ENCODE measurements at places on chromosomes 7 and 10.
A peak's percentile ranks its signal among the peaks of the same experiment; 100 is the strongest.

DNA sequence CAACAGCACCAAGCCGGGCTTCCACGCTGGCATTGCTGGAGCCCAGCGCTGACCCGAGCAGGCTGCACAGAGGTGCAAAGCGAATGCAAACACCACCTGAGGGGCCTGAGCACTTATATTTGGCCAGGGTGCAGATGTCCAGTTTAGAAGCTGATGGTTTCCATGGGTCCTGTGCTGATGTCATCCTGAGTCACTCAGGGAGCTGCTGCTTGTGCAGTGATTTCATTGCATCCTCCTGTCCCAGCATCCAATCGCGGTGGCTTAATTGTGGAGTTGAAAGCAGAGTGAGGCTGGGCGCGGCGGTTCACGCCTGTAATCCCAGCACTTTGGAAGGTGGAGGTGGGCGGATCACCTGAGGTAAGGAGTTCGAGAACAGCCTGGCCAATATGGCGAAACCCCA lies 410.2 kb upstream of the KLF6 start:
- no peak for DNase-seq

DNA sequence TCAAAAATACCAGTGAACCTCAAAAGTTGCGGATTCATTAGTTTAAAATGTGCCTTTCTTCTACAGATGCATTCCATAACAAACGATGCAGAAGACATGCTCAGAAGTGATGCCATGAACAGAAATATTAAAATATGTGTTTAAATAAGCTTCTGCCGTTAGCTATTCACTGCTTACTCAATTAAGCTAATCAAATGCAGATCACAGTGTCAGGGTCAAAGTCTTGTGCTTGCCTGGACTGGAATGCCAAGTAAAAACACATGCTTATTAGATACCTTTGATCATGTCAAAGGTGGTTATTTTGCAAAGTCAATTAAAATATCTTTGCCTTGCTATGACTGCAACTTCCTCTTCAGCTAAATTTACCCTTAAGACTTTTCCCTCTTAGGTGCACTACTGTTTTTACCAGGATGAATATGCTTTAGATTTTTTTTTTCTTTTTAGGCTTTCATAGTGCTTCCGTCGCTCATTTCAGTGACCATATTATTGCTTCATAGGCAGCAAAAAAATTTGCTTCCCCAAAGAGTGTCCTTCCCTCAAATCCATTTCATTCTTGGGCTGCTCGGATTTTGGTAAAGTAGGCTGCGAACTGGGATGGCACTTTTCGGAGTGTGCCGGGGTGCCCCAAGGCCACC lies 905 bp downstream of the ASB13 start:
- no peak for DNase-seq

DNA sequence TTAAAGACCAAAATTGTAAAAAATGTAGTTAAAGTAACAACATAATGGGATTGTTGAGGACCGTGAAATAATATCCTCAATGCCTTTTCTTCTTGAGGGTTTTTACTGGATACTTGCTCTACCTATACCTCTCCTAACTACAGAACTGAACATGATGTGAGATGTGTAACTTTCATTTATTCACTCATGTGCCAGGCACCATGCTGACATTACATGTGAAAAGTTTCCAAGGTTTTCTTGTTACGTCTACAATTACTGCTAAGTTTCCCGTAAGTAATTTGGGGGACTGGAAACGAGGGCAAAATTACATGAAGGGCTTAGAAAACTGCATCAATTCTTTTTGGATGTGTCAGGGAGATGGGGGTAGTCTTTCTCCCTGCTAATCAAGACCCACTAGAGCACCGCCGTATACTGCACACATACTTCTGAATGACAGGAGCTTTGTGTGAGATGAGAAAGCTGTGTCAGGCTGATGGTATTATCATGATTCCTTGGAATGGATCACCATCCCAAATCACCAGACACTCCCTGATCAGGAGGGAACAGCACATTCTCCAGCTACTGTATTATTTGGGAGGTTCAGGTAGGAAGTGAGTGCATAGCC lies 41.8 kb downstream of the PTPRZ1 start:
- DNase-seq: no peak

- DNase-seq: no peak
Measured at GRCh38 chr10:5645944-5646617, 20.3 kb downstream of the ASB13 start.

GRCh38 chr10:47406870-47407691 lies 23.0 kb upstream of the ZNF488 start:
- DNase-seq: no peak

- DNase-seq: peak; percentile 93
Measured at GRCh38 chr7:106425017-106425719, 140.4 kb upstream of the NAMPT start.

GRCh38 chr10:111081595-111081994 lies 4.8 kb downstream of the ADRA2A start:
- DNase-seq: no peak

GRCh38 chr7:128879939-128880746 lies 17.5 kb downstream of the ATP6V1F start:
- DNase-seq: peak; percentile 39

- DNase-seq: no peak
Measured at GRCh38 chr10:5818894-5819293, 5.7 kb upstream of the GDI2 start.

DNA sequence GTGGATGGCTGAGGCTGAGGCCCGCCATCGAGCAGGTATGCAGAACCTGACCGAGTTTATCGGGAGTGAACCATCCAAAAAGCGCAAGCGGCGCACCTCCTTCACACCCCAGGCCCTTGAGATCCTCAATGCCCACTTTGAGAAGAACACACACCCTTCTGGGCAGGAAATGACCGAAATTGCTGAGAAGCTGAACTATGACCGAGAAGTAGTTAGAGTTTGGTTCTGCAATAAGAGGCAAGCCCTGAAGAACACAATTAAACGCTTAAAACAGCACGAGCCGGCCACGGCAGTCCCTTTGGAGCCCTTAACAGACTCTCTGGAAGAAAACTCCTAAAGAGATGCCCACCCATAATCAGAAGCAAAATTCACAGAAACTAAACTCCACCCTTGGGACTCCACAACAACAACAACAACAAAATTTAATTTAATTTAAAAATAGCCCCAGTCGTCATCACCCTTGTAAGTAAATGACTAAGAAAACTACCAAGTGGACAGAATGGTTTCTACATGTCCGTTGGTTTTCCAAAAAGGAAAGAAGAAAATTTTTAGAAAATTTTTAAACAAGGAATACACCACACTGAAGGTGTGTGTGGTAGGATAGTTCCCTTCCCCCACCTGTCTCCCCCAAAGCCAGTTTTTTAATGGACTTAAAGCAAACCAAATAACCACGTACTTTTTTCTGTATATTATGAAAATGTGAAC lies 101.7 kb upstream of the YAE1 start:
- DNase-seq: no peak

GRCh38 chr7:571096-571717 lies 51.6 kb upstream of the PDGFA start:
- DNase-seq: no peak

DNA sequence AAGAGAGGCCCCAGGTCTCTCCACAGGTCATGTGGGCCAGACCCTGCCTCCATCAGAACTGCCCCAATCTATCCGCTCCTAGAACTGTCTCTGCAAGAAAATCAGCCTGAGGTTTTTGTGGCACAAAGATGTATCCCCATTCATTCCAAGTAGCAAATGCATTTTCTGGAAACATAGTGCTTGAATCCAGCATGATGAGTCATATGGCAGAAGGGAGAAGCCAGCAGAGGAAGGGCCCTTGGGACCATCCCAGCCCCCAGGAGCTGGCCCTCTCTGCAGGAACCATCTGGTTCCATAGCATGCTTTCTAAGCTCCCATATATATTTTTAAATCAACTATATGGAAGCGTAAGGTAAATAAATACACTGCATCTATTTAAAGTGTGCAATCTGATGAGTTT lies 563.2 kb downstream of the GALNT17 start:
- no peak for DNase-seq

- DNase-seq: peak; percentile 75
Measured at GRCh38 chr10:6069081-6069931, 7.1 kb upstream of the IL2RA start.

DNA sequence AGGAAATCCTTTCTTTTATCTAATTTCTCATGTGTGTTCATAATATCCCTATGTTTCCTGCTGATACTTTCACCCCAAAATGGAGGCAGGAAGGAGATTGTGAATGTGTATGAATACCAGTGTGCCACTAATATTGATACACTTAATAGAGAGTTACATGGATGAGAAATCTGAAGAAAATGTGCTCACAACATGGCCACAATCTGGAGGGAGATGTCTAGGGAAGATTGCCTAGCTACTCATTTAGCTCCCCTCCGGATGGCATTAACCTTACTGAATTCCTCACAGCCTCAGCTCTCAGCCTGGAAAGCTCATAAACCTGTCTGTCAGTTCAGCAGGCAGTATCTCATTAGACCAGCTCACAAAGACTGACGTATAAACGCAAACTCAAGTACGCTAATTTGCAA lies 23.4 kb upstream of the DMTF1 start:
- DNase-seq: no peak

- no peak for DNase-seq
Measured at GRCh38 chr10:60096761-60097513, 190.6 kb upstream of the CCDC6 start.

DNA sequence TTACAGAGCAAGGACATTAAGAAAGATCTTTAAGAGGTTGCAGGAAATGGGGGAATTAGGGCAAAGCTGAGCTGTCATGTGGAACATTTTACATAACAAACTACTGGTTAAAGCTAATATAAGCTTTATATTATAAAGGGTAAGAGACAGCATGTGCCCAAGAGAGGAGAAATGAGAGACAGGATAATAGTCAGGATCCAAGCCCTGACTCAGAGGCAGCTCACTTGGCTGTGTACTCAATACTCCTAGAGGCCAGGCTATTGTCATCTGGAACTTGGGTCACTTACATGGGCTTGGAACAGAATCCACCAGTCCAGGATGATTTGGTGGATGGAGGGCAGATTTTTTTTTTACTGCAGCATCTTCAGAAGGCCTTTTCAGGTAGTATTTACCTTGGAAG lies 418.6 kb upstream of the ZMIZ1 start:
- DNase-seq: no peak

DNA sequence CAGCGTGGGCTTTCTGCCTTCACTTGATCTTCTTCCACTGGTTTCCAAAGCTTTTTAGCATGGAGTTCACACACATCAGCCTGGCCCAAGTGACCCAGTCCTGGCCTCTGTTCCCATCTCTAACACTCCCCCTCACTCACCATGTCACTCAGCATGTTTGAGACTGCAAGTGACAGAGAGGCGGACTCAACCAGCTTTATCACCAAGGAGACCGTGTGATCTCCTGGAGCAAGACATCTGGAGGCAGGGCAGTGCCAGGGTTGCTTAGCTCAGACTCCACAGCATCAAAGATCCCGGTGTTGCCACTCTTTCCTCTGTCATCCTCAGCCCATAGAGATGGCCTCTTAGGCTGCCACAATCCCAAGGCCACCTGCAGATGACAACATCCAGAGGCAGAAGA lies 39.4 kb downstream of the FAM241B start:
- no peak for DNase-seq

DNA sequence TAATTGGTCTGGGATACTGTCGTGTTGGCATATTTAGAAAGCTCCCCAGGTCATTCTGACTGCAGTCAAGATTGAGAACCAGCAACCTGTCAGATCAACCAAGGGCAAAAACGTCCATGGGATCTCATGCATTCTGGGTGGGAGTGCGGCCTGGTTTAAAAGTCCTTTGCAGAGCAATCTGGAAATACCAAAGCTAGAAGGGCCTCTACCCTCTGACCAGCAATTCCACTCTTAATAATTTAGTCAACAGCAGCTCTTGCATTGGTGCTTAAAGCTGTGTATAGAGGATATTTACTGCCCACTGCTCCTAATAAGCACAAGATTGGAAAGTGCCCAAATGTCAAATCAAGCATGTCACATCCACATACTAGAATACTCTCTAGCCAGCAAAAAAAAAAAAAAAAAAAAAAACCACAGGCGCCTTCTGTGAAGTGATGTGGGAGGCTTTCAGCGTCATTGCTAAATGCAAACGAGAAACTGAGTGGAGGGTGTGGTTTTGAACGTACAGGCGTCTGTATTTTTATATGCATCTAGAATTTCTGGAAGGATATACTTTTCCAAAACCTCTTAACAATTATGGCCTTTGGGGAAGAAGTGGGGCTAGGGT lies 44.8 kb upstream of the HSPA12A start:
- peak; percentile 18 for DNase-seq

- no peak for DNase-seq
Measured at GRCh38 chr10:66535439-66535838, 390.4 kb upstream of the LRRTM3 start.

DNA sequence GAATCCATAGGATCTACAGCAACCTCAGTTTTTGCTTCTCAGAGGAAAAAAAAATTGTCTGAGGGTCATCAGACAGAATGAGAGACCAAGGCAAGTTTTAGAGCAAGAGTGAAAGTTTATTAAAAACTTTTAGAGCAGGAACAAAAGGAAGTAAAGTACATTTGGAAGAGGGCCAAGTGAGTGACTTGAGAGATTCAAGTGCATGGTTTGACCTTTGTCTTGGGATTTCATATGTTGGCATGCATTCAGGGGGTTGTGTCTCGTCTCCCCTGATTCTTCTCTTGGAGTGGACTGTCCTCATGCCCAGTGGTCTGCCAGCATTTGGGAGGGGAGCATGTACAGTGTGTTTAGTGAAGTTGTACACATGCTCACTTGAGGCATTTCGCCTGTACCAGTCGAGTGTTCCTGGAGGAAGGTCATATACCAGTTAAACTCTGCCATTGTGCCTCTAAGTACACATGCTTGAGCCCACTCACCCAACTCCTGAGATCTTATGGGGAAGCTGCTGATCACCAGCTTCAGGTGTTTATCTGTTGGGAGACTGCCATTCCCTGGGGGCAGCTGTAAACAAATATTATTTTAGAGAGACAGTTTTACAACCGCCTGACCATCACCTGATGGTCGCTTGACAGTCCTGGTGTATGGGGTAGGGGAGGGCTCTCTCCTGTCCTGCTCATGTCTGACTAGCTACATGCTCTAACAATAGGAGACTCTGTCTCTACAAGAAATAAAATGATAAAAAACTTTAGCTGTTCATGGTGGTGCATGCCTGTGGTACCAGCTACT lies 109.4 kb downstream of the EEPD1 start:
- DNase-seq: no peak

- no peak for DNase-seq
Measured at GRCh38 chr10:70188768-70189167, 18.5 kb upstream of the SAR1A start.

GRCh38 chr10:65611592-65611991 lies 1314.2 kb upstream of the LRRTM3 start:
- DNase-seq: no peak

Data from activated CD8-positive, alpha-beta T cell treated with anti-CD3 and anti-CD28 coated beads for 36 hours (primary cell).